ENCODE measurements at places on chromosomes 3 and 15. TPM values are rescaled to one million over a fixed set of nuclear protein-coding genes. Genes with fewer than 3 reads are reported as not detected.

Gene B3GNT5
- total RNA-seq: 29.2 TPM

Gene CCDC80
- 47.0 TPM for total RNA-seq

Gene ADAMTS9
- total RNA-seq: 0.73 TPM

Gene MUC20
- total RNA-seq: 0.74 TPM

Gene DET1
- 6.3 TPM for total RNA-seq

Gene SMCO1
- not detected for total RNA-seq

Gene CRYGS
- total RNA-seq: 0.96 TPM

Gene C2CD4A
- 0.14 TPM for total RNA-seq

Gene FANCD2OS
- not detected for total RNA-seq

Gene FAM81A
- total RNA-seq: 13.1 TPM

Gene FBXO45
- total RNA-seq: 8.8 TPM

Gene NUP210
- total RNA-seq: 25.7 TPM

Gene CFAP92
- total RNA-seq: not detected

Gene RFX7
- 17.0 TPM for total RNA-seq

Gene NBEAL2
- 84.0 TPM for total RNA-seq

Gene GOLGA8S
- 0.18 TPM for total RNA-seq

Gene ADAMTSL3
- 0.56 TPM for total RNA-seq

Gene PPP2R3A
- 1.7 TPM for total RNA-seq

Gene CCDC32
- 11.1 TPM for total RNA-seq

Gene PAQR5
- total RNA-seq: 109 TPM

Gene ETFA
- 240 TPM for total RNA-seq

Gene TMEM40
- total RNA-seq: 0.25 TPM

Gene RPP25
- total RNA-seq: 26.4 TPM

Gene CD200R1
- total RNA-seq: 0.07 TPM

Gene HYAL1
- 0.69 TPM for total RNA-seq

Gene ROBO2
- total RNA-seq: not detected

Gene SSUH2
- 1.2 TPM for total RNA-seq

Gene TRPC1
- total RNA-seq: 4.7 TPM

Gene GOLGA8Q
- total RNA-seq: 0.09 TPM

Gene GCSAM
- not detected for total RNA-seq

Gene PEX5L
- not detected for total RNA-seq

Gene CCDC191
- 2.1 TPM for total RNA-seq

Gene MAP6D1
- total RNA-seq: 6.6 TPM

Gene ADGRG7
- not detected for total RNA-seq

Gene TRMT10C
- total RNA-seq: 29.2 TPM

Gene MKRN3
- total RNA-seq: 1.1 TPM
